Stimulated activated CD8-positive, alpha-beta memory T cell treated with anti-CD3 and anti-CD28 coated beads, Interleukin-4, amount 100 ng/mL, for 1 hour (primary cell): ENCODE measurements at places on chromosomes 4 and X.
A peak's percentile ranks its signal among the peaks of the same experiment; 100 is the strongest.

DNA sequence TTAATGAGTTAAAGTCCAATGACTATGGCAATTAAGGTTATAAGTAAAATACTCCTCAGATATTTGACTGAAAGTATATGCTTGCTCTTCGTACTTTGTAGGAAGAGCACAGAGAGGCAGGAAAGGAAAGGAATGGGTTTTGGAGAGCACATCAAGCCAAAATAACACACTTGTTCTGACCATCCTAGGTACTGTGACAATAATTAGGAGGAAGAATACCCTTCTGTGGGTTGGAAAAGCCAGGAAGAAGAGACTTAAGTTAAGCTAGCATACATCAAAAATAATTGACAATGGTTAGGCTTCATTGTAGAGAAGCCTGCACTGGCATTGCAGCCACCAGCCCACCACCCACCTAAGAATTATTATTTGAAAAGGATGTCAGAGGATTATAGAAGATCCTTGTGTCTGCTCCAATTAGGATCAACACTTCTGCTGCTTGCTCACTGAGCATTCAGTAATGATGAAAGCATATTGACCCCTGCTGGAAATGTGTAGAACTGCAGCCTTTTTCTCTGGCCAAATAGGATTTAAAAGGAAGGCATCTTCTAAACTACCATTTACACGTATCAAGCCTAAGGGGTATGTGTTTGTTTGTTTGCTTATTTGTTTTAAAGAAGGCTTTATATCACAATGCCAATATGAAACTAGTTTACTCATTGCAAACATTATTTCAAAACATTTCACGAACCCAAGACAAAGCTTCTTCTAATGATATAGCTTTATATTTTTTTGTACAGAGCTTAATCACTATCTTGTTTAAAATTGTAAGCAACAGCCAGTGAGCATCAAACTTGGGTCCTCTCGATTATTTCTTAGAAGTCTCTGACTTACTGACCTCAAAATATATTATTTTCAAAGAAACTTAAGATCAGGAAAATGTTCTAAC lies 286.2 kb upstream of the TET2 start:
- peak; percentile 3 for DNase-seq

GRCh38 chrX:10325611-10326010 lies 168.8 kb downstream of the CLCN4 start:
- DNase-seq: no peak

GRCh38 chrX:69493193-69493592 lies 10.9 kb upstream of the NALF2 start:
- no peak for DNase-seq

DNA sequence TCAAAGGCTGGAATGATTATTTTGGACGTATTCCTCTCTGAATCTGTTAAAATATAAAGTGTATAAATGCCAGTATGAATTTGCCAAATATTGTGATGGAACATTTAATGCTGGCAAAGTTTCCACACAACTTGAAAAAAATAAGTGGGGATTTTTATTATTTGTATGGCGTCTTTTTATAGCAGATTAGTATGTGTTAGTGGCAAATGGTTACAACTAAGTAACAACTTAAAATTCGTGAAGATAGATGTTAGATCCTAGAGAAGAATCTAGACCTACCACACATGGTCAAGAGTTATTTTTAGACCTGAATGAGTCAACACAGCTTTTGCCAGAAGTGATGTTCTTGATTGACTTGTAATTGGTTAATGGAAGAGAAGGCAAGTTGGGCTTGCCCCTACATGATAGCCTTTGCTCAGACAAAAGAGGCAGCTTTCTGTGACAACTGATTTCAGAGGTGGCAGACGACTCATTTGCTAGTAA lies 4.8 kb downstream of the CPE start:
- no peak for DNase-seq

DNA sequence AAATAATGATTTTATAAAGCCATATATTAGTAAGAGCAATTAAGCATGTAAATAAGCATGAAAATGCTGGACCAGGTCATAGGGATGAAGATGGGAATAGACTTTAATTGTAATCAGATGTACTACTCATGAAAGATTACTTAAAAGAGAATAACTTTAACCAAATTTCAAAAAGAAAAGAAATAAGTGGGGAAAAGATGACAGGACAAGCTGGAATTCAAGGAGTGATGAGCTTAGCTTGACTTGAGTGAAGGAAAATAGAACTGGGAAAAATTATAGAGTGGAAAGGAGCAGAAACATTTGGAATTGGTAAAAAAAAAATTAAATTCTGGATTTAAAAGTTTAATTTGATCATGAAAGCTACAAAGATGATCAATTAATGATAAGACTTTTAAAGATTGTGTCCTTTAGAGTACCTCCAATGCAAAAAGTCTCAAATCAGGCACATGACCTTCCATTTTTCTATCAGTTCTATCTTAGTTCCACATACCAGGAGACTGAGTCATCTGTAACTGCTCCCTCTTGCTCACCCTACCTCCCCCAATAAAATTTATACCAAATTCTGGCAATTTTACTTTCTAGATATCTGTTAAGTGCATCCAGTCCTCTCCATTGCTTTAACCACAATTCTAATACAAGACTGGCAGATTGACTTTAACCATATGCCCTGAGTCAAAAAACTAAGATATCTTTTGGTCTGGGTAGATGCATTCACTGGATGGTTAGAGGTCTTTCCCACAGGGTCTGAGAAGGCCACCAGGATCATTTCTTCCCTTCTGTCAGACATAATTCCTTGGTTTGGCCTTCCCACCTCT lies 56.4 kb upstream of the SLIT2 start:
- no peak for DNase-seq

- no peak for DNase-seq
Measured at GRCh38 chrX:109709129-109709631, 23.9 kb downstream of the ACSL4 start.

GRCh38 chr4:112901962-112902411 lies 147.5 kb upstream of the ANK2 start:
- DNase-seq: no peak

GRCh38 chrX:17167915-17168314 lies 207.1 kb upstream of the NHS start:
- no peak for DNase-seq

- DNase-seq: no peak
Measured at GRCh38 chr4:8015512-8015911, 75.9 kb upstream of the AFAP1 start.

GRCh38 chr4:89727238-89727637 lies 109.7 kb downstream of the SNCA start:
- DNase-seq: no peak

DNA sequence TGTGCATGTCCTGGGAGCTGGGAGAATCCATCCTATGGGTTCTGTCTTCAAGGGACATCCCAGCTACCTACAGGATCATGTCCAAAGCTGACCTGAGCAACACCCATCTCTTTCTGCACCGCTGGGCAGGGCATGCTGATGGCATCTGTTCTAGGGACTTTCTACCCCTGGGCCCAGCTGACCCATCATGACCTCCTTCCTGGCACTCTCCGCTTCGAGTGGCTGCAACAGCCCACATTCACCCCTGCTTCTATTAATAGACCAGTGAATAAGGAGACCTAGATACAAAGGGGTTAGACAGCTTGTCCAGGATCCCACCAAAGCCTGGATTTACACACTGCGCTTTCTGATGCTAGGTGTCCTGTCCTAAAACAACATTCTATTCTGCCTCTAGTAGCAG lies 44.6 kb upstream of the GPR173 start:
- no peak for DNase-seq

DNA sequence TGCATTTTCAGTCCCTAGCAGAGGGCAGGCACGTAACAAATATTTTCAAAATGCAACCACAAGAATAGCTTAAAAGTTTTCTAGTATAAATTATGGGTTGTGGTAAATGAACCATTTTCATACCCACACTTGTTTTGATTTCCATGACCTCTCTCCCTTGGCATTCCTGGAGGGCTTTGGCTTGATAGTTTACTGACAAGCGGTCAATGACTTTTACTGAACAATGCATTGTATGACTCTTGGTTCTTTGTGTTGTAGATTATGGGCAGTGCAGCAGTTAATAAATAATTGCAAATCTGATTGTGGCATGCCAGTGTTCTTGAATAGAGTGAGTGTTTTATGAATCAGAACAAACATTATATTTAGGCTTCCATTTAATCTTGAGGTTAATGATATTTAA lies 285.2 kb upstream of the ARX start:
- DNase-seq: no peak

GRCh38 chr4:172942840-172943239 lies 225.8 kb upstream of the GALNT7 start:
- DNase-seq: no peak

GRCh38 chr4:107213880-107214279 lies 177.8 kb upstream of the DKK2 start:
- no peak for DNase-seq

GRCh38 chrX:67961516-67961915 lies 417.7 kb downstream of the AR start:
- no peak for DNase-seq

DNA sequence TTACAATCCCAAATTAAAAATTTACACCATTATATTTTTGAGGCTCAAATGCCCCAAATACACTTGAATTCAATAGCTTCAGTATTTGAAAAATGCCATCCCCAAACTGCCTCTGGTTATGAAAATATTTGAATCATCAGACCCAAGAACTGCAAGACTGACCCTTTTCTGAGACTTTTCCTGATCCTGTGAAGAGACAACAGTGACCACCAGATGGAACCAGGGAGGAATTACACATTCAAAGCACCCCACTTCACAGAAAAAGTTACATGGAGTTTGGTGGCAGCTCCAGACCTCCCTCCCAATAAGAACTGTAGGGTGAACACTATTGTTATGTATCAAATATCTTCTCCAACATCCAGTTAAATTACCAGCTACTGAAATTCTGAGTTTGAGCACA lies 44.0 kb upstream of the SCD5 start:
- no peak for DNase-seq

- DNase-seq: no peak
Measured at GRCh38 chr4:114378305-114378903, 220.2 kb upstream of the UGT8 start.

GRCh38 chr4:152776352-152776751 lies 3.2 kb downstream of the TIGD4 start:
- DNase-seq: no peak

DNA sequence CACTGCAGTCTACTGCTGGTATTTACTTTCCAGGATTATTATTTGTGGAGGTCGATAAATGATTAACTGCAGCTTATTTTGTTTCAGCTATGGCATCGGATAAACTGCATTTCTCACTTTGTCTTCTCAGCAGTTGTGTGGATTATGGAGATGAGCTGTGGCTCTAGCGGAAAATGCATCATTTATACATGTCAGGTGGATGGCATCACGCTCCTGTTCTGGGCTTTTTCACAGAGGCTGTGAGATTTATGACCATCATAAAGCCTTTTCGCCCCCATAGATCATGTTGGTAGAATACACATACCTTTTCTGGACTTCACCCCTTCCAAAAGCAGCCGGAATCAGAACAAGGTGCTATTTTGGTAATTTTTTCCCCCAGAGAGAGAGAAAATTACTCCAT lies 118.8 kb upstream of the MAGEB18 start:
- DNase-seq: no peak

- no peak for DNase-seq
Measured at GRCh38 chr4:152064282-152064681, 303.5 kb upstream of the GATB start.

- no peak for DNase-seq
Measured at GRCh38 chrX:137290011-137290410, 256.2 kb upstream of the GPR101 start.

DNA sequence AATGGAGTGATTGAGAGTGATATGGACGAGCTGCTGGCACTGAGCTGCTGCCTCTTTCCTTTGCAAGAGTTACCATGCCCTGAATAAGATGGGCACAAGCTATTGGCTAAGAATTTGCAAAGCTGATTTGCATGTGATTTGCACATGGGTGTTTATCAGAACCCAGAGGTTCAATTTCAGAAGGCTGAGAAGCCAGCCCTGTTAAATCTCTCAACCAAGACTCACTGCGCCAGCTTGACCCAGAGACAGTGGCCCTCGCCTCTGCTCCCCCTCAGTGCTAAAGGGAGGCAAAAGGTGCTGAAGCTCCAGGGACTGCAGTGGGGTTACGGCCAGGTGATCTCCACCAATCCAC lies 701 bp downstream of the ARHGAP4 start:
- no peak for DNase-seq

DNA sequence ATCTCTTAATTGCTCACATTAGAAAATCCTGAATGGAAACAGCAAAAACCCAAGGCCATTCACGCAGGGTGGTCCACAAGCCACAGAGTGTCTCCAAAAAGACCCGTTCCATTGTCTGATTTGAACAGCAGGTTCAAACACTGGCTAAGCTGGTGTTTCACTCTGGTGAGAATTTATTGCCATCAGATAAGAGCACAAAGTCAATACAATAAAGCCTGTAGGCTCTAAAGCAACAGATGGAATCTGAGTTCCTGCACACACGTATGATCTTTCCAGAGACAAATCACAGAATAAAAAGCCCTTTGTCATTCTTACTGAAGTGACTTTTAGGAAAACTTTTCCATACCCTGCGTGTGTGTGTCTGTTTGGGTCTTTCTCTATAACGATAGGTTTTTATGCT lies 5.1 kb upstream of the SFRP2 start:
- no peak for DNase-seq

DNA sequence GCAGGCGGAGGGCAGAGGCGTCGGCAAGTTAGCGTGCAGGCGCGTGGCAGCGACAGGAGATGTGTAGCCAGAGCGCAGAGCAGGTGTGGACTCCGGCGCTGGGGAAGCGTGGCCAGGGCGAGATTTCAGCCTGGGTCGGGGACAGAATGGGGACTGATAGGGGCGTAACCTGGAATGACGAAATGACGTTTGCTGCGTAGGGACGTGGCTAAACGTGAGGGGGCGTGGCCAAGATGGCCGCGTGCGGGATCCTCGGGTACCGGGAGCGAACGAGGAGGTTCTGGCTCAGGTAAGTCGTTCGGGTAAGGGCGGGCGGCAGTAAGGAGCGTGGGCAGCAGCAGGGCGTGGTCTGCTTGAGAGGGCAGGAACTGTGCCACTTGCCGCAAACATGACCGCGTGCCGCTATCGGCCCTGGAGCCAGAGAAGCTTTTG lies 10.9 kb upstream of the CLTRN start:
- peak; percentile 73 for DNase-seq

- no peak for DNase-seq
Measured at GRCh38 chr4:138859254-138859653, 156.3 kb upstream of the NOCT start.

- DNase-seq: no peak
Measured at GRCh38 chrX:121179972-121180371, 132.6 kb downstream of the GLUD2 start.

GRCh38 chr4:7423391-7423790 lies 11.3 kb downstream of the PSAPL1 start:
- DNase-seq: no peak
